ENCODE measurements at places on chromosomes 5 and 9.

DNA sequence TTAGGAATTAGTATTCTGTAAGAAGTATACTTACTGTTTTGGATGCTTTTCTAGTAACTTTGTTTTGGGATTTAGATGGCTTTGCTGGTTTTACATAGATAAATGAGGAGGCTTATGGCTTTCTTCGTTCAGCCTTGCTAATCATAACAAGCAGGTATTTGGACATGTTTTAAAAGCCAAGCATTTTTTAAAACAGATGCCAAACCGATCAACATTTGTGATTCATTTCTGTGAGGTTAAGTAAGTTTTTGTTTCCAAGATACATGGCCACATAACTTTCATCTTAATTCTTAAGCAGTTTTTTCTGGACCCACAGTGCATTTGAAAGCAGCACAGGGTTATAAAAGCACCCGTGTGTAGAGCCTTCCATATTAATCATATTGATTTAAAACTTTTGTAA, 21.7 kb downstream of the TARS1 start:
- DNase-seq: no peak

DNA sequence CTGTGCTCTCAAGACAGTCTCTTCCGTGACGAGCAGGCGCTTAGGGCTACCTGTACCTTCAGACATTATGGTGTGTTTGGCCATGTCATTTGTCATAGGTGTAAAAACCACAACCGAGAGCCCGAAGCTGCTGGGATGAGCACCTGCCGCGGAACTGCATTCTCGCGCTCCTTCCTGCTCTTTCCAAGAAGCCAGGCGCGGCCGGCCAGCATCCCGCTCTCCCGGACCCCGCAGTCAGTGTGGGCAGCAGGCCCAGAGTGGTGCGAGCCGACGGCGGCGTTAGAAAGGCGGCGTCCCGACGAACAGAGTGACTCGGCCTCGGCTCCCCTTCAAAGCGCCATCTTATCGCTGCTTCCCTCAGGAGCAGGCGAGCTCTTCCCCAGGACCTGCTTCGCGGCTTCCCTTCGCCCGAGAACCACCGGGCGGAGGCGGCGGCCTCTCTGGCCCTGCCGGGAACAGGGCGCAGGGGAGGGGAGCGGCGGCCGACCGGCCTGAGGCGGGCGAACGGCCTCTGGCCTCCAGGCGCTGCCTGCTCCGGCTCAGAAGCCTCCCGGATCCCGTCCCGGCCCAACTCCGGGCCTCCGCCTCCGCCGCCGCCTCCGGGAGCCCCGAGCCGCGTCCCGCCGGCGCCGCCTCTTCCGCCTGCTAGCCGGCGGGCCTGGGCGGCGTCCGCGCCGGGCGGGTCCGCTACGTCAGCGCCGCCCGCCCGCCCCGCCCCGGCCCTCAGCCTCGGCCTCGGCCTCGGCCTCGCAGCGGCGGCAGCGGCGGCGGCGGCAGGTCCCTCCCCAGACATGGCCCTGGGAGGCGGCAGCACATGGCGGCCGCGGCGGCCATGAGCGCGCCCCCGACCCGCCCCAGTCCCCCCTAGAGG, at the start of gene FAM120A:
TSS of gene FAM120A (plus strand) at position 741 of the 871 bp plus-strand sequence. CDS start 231 bp downstream, outside the sequence.
- DNase-seq: peak; percentile 50

GRCh38 chr9:109467936-109468335, 30.2 kb downstream of the PTPN3 start:
- no peak for DNase-seq

DNA sequence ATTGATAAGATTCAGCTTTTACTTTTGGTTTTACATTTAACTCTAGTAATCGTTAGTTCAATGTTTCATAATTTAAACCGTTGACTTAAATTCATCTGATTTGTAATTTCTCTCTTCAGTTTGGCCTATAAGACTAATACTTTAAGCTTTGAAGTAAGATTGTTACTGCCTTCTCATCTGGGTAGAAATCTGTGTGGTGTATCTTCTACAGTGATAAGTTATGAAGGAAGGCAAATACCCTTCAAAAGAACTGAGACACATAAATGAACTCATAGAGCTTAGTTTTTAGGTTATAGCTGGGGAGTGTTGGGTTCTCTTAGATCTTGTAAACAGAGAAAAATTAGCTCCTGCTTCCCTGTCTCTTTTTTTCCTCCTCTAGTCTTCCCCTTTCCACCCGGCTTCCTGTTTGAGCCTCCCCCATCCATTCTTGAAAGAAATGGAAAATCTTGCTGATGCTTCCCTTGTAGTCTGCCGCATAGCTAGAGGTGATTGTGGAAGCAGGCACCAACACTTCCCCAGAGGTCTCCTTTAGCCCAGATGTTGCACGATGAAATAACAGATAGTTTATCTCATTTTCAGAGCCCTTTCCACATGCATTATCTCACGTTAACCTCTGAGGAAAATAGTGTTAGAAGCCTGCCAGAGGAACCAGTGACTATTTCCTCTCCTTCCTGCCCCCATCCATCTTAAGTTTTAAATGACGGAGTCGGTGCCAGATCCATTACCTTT, 2.0 kb upstream of the F2RL2 start:
- no peak for DNase-seq

DNA sequence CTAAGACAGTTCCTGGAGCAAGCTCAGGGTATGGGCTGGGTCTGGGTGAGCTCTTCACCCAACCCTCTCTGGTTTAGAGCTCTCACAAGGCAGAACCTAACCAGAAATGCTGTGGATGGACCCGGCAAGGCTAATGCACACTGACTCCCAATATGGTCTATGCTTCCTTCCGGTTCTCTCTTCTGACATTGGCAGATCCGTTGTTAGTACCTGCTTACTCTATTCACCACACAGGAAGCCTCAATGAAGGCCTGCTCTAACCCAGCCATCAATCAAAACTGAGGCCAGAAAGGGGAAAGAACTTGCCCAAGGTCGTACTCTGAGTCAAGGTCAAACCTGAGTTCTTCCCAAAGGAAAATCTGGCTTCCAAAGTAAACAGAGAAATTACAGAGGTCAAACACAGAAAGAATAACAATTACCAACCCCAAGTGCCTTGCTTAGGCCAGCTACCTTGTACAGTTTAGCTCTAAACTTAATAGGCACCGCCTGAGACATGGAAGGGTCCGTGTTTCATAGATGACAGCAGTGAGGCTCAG, 46.0 kb upstream of the AKNA start:
- no peak for DNase-seq

DNA sequence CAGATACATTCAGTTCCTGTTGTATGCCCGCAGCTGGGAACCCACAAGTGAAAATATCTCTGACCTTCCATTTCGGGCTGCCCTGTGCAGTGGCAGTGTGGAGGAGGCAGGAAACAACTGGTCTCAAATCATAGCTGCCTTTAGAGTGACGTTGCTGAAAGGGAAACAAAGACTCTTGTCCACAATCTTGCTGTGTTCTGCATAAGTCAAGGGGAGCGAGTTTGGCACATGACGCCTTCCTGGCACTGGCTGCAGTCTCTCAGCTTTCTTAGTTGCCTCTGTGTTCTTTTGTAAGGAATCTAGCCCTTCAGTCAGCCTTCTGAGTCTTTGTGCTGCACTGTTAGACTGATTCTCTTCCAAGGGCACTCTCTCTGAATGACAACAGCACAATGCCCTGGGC, 24.0 kb downstream of the ADAMTS16 start:
- DNase-seq: no peak

DNA sequence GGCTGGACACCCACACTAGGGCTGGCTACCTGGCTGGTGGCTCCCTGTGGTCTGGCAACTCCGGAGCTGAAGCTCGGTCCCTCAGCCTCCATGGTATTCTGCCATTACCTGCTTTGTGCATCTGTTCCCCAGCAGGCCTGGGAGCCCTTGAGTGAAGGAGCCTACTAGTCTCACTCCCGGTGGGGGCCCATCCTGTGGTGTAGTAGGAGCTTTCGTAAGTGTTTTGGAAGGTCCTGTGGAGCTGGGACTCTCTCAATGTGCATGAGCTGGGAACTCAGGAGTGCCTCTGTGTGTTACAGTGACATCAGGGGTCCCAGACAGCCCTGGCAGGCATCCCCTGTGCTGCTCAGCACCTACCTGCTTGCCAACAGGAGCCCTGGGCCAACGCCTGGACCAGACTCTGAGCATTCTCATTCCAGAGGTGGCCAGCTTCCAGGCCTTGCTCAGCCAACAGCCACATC, 267.1 kb downstream of the GADD45G start:
- no peak for DNase-seq

DNA sequence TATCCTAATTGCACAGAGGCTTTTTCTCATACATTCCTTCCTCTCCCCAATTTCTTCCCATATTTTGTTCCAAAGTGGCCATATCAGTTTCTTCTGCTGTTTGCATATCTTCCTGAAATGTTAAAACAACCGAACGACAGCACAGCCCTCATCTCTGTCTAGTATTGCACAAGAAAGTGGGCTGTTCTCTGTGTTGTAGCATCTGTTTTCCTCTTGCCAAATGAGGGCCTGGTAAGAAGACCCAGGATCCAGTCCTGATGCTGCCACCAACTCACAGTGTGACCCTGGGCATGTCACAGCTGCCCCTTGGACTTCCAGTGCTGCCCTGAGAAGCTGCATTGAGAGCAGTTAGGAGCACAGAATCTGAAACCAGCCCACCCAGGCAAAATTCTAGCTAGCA, 4.1 kb downstream of the SLC31A2 start:
- DNase-seq: no peak

DNA sequence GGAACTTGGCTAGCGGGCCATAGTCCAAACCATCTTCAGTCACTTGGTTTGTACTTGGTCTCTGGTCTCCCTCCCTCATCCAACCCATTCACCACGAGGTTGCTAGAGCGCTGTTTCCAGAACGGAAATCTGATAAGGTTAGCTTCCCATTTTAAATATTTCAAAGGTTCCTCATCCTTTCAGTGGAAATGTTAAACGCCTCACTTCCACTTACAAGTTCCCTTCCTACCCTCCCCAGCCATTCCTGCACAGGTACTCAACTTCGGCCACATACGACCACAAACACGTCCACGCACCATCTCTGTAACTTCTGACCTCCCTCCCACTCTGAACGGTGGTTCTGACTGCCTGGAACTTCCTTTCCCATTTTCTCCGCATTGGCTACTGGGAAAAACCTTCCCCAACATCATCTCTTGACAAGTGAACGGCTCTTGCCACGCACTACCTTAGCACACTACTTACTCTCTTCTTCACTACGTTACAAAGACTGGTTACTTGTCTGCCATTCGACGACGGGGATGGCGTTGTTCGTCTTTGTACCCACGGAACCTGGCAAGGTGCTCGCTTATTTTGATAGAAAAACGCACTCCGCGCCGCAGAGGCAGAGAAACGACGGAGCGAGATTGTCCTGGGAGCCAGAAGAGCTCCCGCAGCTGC, 629 bp downstream of the CCNH start:
- peak; percentile 48 for DNase-seq

DNA sequence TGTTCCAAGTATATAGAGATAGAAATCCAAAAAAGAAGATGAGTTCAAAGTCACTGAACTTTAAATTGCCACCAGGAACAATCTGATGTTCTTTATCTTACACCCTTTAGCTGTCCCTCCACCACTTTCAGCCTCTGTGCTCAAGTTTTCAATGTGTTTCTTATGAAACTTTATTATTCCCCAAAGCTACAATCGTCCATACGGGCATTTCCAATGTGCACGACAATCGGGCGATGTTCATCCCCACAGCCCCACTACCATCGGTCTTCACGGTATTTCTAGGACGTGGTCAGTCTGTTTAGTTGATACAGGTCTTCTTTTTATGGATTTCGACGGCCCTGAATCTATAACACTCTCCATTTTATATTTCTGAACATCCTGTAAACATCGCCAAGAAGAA, 238.7 kb upstream of the DAP start:
- no peak for DNase-seq

- DNase-seq: no peak
Observed at GRCh38 chr5:169791251-169791650, 154.2 kb downstream of the DOCK2 start.

DNA sequence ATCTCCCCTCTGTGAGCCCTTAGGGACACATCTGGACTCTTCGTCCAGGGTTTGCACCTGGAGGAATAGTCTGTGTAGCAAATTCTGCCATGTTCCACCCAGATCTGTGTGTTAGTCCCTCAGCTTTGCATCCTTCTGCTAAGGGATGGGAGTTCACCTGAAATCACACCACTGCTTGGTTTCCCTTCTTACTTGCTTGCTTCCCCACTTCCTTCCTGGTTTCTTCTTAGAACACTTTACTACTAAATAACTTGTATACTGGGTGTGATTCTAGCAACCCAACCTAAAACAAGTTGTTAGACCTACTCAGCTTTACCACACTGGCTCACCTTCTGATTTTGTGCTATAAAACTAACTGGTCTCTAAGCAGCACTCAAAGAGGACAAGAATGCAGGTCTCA, 202.6 kb upstream of the MAP3K1 start:
- no peak for DNase-seq

- DNase-seq: no peak
Observed at GRCh38 chr5:67065237-67065636, 131.4 kb downstream of the CD180 start.

GRCh38 chr5:6784481-6784880, 71.2 kb downstream of the TENT4A start:
- no peak for DNase-seq

GRCh38 chr5:144060598-144060997, 109.9 kb downstream of the YIPF5 start:
- DNase-seq: no peak

DNA sequence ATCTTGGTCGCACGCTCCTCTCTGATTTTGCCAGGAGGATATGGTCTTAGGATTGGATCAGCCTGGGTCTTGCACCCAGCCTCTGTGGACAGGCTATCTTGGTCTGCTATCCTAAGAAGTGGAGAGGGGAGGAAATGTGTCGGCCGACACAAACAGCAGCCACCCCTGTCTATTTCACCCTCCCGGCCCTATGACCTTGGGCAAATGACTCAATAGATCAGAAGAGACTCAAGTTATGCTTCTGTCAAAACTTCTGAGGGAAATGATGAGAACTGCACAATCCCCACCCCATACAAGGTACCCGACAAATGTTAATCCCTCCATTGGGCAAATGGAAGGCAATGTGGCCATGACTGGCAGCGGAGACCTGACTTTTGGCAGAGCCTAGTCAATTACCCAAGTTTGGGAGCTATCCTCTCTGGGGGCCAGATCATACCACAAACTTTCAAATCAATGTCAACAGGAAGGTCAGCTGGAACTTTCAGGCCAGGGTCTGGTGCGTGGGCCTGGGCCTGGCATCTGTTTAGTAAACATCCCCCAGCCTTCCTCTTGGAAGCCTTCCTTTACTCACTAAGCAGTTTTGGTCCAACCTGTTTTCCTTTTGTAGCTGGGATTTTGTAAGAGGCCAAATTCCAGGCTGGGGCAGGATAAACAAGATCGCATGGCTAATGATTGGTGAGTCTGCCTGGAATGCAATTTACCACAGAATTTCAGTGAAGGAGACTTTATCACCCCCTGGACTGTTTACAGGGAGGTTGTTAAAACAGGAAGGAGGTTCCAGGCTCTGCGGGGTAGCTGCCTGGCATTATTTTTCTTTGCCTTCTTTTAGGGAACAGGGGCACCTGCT, 64.2 kb upstream of the CPEB4 start:
- DNase-seq: no peak

GRCh38 chr5:170313344-170313743, 15.8 kb upstream of the LCP2 start:
- DNase-seq: no peak

Measured in CD8-positive, alpha-beta T cell (primary cell).